ENCODE measurements at places on chromosomes 16 and 17.

DNA sequence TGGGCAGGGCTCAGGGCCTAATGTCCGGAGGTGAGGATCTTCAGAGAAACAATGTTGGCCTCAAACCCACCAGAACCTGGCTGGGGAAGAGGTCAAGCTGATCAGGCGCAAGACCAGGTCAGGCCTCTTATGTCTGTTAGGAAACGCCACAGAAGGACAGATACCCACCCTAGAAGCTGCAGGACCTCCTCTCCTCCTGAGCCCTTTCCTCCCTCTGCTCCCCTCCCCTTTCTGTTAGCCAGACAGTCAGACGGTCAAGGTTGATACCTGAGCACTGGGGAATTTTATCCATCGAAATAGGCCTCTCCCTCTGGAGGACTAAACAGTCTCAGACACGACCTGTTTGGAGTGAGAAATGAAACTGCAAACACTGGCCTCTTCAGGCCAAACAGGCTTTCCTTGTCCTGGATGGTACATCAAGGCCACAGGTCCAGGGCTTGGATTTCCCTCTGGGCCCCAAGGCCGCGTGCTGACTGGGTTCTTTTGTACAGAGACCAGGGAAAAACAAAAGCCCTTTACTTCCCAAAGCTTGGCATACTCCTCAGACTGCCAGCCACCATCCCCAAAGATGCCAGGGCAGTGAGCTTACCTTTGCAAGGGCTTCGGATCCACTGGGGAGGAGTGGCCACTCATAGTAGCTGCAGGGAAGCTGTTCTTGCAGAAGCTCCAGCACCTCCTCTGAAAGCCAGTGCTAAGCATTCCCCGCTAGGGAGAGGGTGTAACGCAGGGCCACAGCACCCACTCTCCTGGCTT, 135.8 kb downstream of the CCDC182 start:
- no peak for DNase-seq

DNA sequence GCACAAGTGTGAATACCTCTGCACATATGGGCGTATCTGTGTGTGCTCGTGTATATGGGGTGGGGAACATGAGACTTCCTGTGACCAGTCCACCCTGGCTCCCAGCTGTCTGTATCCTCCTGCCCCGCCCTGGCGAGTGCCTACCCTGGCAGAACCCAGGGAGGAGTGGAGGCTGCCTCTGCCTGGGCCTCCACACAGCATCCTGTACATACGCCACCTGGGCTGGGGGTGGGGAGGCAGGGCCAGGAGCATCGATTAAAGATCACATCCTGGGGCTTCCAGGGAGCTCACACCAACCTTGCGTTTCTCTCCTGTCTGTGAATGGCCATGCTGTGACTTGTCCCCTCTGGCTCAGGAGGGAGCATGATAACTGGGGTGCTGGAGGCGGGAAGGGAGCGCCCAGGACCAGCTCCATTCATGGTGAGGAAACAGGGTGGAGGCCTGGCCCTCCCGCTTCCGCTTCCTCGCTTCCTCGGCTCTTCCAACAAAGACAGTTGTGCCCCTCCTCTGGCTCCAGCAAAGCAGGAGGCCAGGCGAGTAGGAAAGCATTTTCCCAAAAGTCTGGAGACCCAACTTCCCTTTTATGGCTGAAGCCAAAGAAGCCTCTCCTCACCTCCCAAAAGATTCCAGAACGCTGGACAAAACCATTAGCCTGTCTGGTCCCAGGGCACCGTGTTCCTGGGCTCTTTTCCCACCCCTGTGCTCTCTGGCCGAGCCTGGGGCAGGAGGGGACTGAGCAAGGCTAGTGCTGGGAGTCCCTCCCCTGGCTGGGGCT, 22.9 kb downstream of the ADAM11 start:
- no peak for DNase-seq

- no peak for DNase-seq
These were observed 32.7 kb upstream of the NAT9 start for GRCh38 chr17:74808714-74809430.

GRCh38 chr17:67959510-67959909, 36.8 kb downstream of the C17orf58 start:
- no peak for DNase-seq

DNA sequence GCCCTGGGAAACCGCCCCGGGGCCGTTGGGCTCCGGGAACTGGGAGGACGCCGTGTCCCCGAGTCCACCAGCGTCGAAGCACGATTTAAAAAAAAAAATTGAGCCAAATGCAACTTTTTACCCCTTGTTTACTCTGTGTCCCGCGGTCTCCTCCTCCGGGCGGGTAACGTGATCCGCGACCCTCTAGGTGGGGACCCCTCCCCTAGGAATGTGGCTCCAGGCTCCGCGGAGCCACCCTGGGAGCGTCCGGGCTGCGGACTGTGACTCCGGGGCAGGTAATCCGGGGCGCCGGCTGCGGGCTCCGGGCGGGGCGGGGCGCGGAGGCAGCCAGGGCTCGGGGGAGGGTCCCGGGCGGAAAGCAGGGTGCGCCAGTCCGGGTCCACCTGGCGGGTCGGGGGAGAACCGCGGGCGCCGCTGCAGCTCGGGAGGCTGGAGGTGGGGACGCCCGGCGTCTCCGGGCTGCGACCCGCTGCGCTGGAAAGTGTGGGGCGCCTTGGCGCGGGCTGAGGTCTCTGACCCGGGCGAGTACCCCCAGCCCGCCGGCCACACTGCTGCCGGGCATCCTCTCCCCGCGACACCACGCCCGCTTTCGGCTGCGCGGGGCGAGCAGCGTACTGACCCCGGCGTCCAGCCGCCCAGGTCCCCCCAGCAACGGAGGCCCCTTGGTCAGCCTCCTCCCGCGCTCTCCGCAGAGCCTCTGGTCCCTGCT, 852 bp upstream of the HELZ start:
- DNase-seq, result no peak

DNA sequence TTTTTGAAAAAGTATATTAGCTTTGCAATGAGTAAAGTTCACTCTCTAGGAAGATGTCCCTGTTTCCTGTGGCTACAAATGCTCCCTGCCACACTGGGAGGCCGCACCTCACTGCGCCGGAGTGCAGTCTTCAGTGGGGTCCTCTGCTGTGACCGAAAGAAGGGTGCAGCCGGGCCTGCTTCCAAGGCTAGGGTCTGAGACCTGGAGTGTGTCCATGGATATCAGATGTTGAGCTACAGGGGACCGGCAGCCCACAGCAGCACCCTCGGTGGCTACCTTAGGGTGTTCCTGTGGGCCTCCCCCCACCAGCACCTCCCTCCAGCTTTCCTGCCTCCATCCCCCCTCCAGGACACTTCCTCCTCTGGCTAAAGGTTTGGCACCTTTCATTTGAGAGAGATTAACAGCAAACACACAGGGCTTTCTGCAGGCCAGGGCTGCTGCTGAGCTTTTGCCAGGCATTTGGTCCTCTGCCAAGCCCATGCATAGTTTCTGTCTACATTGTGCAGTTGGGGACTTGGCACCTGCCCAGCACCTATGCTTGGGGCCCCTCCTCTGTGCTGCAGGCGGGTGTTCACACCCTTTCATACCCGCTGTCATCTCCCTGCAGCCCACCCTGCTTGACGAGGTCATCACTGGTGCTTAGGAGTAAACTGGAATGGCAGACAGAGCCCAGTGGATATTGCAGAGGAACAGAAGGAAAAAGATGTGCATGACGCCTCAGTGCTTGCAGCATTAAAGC, 33.8 kb upstream of the CRISPLD2 start:
- DNase-seq, result no peak

DNA sequence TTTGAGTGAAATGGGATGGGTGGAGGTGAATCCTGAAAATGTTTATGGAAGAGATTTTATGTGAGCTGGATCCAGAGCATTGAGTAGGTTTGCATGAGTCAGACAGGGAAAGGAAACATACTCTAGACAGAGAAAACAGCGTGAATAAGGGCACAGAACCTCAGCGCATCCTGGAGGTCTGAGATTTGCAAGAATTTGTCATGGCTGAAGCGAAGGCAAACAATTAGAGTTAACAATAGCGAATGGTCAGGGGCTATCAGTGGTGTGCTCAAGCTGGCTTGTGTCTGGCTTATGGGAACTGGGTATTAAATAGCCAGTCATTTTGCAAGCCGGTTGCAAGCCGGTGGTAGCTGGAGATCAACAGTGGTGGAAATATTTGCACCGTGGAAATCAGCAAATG, 36.4 kb downstream of the MAP2K6 start:
- DNase-seq, result no peak

DNA sequence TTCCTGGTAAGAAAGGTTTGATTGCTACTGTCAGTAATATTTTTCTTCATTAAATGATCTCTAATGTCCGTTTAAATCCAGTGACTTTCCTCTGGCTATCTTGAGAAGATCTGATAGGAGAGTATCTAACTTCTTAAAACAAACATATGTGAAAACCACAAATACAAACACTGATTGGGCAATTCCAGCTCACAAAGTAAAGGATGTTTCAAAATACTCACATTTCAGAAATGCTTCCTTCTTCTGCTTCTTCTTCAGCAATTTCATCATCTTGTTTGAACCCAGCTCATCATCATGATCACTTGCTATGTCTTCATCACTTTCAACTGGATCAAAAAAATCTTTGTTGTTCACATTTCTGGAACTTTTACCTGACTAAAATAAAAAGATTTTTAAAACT, 64.3 kb upstream of the RBL2 start:
- DNase-seq, result no peak

- no peak for DNase-seq
These were observed 11.4 kb downstream of the KRABD2 start for GRCh38 chr17:8365143-8365542.

GRCh38 chr16:53666786-53667415, 36.8 kb downstream of the RPGRIP1L start:
- no peak for DNase-seq

- DNase-seq, result no peak
These were observed 69.5 kb downstream of the HIC1 start for GRCh38 chr17:2124391-2124790.
